GM23338 (cell line): ENCODE measurements at places on chromosomes 12 and 14. TPM values are rescaled to one million over a fixed set of nuclear protein-coding genes. Genes with fewer than 3 reads are reported as not detected.
A peak's percentile ranks its signal among the peaks of the same experiment; 100 is the strongest.

Gene ERG28
- total RNA-seq, result 27.1 and 27.9 TPM in 2 replicates

Gene CS
- 163 and 166 TPM in 2 replicates for total RNA-seq

DNA sequence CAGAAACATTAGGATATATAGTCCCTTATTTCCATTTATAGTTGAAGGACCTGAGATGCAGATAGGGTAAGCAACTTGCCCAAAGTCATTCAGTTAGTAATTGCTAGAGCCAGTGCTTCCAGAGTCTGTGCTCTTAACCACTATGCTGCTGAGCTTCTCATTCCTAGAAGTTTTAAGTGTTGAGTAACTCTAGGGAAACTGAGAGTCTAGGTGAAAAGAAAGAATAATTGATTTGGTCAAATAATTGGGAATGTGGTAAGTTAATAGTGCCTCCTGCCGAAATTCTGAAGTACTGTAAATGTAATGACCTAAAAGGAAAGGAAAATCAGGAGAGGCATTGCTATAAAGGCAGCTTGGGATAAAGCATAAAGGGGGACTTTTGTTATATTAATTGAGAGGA lies 14.1 kb downstream of the PYROXD1 start:
- peak; percentile 71 for DNase-seq
- no peak overlapping the region for H3K4me3 ChIP-seq
- H3K4me1 ChIP-seq, result no peaks in the 10 kb centered on the region
- no peak overlapping the region for H3K27ac ChIP-seq
- no peaks in the 10 kb centered on the region for H3K36me3 ChIP-seq

Gene FOXN4
- 0.35 TPM in 1 of 2 replicates, not detected in the other for total RNA-seq
